ENCODE measurements at places on chromosomes 11 and 22. TPM values are rescaled to one million over a fixed set of nuclear protein-coding genes. Genes with fewer than 3 reads are reported as not detected.

RGL4 gene
- not detected for total RNA-seq

DNA sequence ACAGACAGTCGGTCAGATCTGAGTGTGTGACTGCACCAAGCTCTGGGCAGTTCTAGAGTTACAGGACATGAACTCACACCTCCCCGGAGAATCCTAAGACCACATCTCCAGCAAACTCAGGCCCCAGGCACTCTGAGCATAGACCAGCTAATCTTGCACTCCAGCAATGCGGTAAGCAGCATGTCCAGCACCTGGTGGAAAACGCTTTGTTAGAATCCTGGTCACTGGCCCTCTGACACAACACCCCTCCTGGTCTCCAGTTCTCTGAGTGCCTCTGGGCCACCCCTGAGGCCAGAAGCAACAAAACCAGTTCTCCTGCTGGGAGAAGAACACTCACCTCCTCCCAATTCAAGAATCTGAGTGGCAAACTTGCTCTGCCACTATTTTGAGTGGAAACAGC lies 82.7 kb upstream of the TMEM45B start:
- H3K27ac ChIP-seq = no peak overlapping the region
- H3K27me3 ChIP-seq = no peaks in the 10 kb centered on the region
- no peak overlapping the region for H3K4me3 ChIP-seq
- no peaks in the 10 kb centered on the region for H3K36me3 ChIP-seq

GRCh38 chr11:86355256-86355655 lies 19.4 kb upstream of the CCDC81 start:
- no peak overlapping the region for H3K27ac ChIP-seq
- H3K36me3 ChIP-seq = no peaks in the 10 kb centered on the region
- H3K27me3 ChIP-seq = no peaks in the 10 kb centered on the region
- no peak overlapping the region for H3K4me3 ChIP-seq
- no peaks in the 10 kb centered on the region for H3K4me1 ChIP-seq

DNA sequence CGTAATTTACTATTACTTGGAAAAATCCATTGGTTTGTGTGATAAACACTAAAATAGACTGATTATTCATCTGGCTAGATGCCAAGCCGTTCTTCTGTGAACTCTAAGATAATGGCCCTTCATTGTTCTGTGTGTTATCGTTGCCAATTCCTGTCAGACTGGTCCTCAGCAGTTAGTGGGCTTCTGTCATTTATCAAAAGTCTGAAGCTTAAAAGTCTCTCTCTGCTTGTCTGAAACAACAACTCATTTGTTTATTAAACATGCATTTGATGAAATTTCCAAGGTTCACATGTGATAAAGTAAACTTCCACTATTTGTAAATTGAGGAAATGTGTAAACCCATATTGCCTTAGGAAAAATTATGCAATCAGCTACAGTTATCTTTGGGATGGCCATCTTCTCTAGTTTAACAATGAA lies 21.1 kb upstream of the RDX start:
- DNase-seq = no peak
- no peak overlapping the region for H3K27ac ChIP-seq
- no peaks in the 10 kb centered on the region for H3K27me3 ChIP-seq

DNA sequence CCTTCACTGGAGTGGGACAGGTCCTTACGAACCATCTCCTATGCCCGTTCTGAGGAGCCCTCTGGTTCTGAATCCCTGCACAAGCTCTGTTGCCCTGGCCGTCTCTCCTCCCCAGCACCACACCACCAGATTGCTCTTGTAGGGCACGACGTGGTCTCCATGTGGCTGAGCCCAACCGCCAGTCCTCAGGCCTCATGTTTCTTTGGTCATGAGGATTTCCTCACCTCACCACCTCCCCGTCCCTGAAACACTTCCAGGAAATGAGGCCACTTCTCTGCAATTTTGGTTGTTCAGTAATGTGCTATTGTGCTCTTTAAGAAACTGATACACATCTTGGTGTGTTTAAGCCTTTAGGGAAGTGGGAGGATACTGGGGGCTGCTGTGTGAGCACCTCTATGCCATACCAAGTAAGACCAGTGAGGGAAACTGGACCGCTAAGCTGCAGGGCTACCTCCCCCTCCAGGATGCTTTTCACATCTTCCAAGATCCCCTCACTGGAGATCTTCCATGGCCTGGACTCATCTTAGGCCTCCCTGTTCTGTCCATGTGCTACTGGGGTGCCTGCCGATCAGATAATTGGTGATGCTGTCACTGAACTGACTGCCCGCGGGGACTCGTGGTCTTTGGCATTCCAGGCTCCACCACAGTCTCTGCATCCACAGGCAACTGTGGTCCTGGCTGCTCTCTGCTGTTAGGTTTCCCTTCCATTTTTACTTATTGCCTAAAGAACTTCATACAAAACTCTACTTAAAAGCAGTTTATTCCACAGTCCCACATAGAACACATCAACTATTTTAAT lies 21.9 kb downstream of the DRICH1 start:
- H3K27me3 ChIP-seq = no peaks in the 10 kb centered on the region
- no peaks in the 10 kb centered on the region for H3K4me1 ChIP-seq
- H3K27ac ChIP-seq = no peak overlapping the region
- no peak for DNase-seq
- no peaks in the 10 kb centered on the region for H3K36me3 ChIP-seq

- no peak for DNase-seq
- no peaks in the 10 kb centered on the region for H3K4me1 ChIP-seq
- H3K27me3 ChIP-seq = no peaks in the 10 kb centered on the region
- no peaks in the 10 kb centered on the region for H3K36me3 ChIP-seq
- no peak overlapping the region for H3K4me3 ChIP-seq
These were observed 654.3 kb downstream of the NTM start for GRCh38 chr11:132024587-132025295.

GRCh38 chr11:5665051-5665570 lies 19.8 kb downstream of the TRIM5 start:
- no peak overlapping the region for H3K27ac ChIP-seq
- H3K4me3 ChIP-seq = no peak overlapping the region
- peaks cover 55% of the 10 kb centered on the region for H3K36me3 ChIP-seq
- H3K4me1 ChIP-seq = no peaks in the 10 kb centered on the region
- H3K27me3 ChIP-seq = no peaks in the 10 kb centered on the region

DNA sequence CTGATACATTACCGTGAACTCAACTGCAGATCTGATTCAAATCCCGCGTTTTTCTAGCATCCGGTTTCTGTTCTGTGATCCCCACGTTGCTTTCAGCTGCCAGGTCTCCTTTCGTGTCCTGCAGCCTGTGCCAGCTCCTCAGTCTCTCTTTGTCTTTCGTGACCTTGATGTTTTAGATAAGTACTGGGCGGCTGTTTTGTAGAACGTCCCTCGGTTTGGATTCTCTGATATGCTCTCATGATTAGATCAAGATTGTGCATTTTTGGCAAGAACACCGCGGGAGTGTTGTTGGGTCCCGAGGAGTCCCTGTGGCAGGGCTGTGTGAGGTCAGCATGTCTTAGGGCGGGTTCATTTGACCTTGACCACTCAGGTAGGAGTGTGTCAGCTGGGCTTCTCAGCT lies 38.6 kb downstream of the KCNQ1 start:
- H3K4me3 ChIP-seq = no peak overlapping the region
- no peak for DNase-seq
- no peak overlapping the region for H3K27ac ChIP-seq
- H3K36me3 ChIP-seq = no peaks in the 10 kb centered on the region
- no peaks in the 10 kb centered on the region for H3K27me3 ChIP-seq

TUB gene
- 11.6 TPM for total RNA-seq

CYTH4 gene
- 13.5 TPM for total RNA-seq

DNA sequence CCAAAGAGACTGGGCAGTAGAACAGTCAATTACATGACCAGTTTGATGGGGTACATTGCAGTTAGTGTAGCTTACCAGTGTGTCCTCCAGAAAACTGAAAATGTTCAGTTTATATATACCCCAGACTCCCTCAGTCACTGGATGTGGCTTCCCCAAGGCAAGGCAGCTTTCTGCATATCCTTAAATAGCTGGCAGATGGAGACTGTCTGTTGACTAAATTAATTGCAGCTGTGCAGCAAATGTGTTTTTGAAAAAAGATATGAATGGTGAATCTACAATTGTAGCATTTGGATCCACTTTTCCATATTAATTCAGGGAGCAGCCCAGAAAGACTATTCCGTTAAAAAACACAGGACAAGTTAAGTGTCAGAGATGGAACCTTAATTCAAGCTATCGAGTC lies 565.1 kb upstream of the CCDC179 start:
- H3K4me1 ChIP-seq = no peaks in the 10 kb centered on the region
- H3K27ac ChIP-seq = no peak overlapping the region
- no peaks in the 10 kb centered on the region for H3K27me3 ChIP-seq
- H3K4me3 ChIP-seq = no peak overlapping the region

MPPED2 gene
- not detected for total RNA-seq

B3GAT1 gene
- not detected for total RNA-seq

GRCh38 chr11:30855383-30856006 lies 269.3 kb upstream of the MPPED2 start:
- no peak overlapping the region for H3K27ac ChIP-seq
- no peaks in the 10 kb centered on the region for H3K36me3 ChIP-seq
- H3K4me1 ChIP-seq = no peaks in the 10 kb centered on the region

DNA sequence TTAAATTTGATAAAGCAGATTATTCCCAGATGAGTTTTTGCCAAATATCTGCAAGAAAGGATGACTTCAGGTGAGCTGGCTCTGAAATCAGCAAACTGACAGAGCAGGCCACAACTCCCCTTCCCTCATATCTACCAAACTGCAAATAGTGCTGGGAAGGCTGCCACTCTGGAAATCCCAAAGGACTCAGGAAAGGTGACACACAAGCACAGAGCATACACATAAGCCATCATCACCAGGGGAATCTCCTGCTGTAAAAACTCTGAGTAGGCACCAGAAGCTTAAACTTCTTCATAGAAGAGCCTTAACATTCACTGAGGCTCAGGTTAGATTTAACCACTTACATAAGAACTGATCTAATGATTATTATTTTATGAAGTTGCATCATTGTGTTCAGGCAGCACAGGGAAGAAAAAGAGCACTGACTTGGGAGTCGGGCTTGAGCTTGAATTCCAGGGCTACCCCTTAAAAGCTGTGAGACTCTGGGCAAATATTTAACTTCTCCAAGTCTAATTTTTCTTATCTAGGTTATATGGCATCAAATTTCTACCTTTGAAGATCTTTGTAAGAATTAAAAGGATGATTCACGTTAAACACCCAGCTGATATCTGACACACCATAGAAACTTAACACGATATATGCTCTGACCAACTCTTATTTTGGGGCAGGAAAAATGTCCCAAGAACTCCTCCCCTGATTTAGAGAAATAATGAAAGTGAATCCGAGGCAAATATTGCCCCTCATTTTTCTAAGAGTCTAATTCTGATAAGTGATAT lies 15.0 kb downstream of the SYTL2 start:
- peaks cover 25% of the 10 kb centered on the region for H3K4me1 ChIP-seq
- H3K27me3 ChIP-seq = no peaks in the 10 kb centered on the region
- DNase-seq = no peak
- no peak overlapping the region for H3K27ac ChIP-seq
- no peak overlapping the region for H3K4me3 ChIP-seq

GP1BB gene
- total RNA-seq = 9.1 TPM

GRCh38 chr11:99534812-99535211 lies 514.1 kb downstream of the CNTN5 start:
- DNase-seq = no peak
- no peaks in the 10 kb centered on the region for H3K4me1 ChIP-seq
- no peak overlapping the region for H3K4me3 ChIP-seq
- no peaks in the 10 kb centered on the region for H3K27me3 ChIP-seq
- H3K36me3 ChIP-seq = no peaks in the 10 kb centered on the region

GRCh38 chr11:12137005-12137690 lies 26.8 kb downstream of the MICAL2 start:
- H3K4me1 ChIP-seq = peaks cover 81% of the 10 kb centered on the region
- H3K4me3 ChIP-seq = no peak overlapping the region
- H3K27me3 ChIP-seq = no peaks in the 10 kb centered on the region
- no peaks in the 10 kb centered on the region for H3K36me3 ChIP-seq

DNA sequence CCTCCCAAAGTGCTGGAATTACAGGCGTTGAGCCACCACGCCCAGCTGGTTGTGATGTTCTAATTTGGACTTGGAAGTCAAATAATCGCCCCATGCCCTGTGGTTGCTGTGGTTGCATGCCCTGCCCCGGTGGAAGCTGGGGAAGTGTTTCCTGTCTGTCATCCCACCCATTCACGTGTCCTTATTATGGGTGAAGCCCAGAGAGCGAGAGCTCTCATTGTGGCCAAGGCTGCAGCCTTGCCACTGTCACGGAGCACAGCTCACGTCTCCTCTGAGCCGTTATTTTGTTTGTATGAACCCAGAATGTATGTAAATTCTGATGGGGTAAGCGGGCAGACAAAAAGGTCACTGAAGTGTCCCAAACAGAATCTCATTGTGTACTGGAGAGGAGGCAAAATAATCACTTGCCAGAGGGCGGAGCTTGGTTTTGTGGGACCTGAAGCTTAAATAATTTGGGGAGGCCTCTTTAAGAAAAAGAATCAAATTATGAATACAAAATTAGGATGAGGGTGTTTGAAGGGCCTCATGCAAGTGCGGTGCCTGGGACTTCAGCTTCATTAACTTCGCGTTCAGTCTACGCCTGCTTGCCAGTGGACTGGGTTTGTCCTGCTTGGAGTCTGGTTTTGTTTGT lies 25.8 kb upstream of the TREH start:
- no peaks in the 10 kb centered on the region for H3K36me3 ChIP-seq
- H3K27me3 ChIP-seq = no peaks in the 10 kb centered on the region
- no peak overlapping the region for H3K27ac ChIP-seq
- peak; percentile 56 for DNase-seq
- H3K4me1 ChIP-seq = no peaks in the 10 kb centered on the region

GPHA2 gene
- not detected for total RNA-seq

CALCA gene
- total RNA-seq = not detected

MISFA gene
- total RNA-seq = not detected

- no peaks in the 10 kb centered on the region for H3K36me3 ChIP-seq
- no peak overlapping the region for H3K27ac ChIP-seq
- H3K27me3 ChIP-seq = no peaks in the 10 kb centered on the region
- H3K4me1 ChIP-seq = no peaks in the 10 kb centered on the region
- H3K4me3 ChIP-seq = no peak overlapping the region
These were observed 43.9 kb upstream of the LRRC32 start for GRCh38 chr11:76714493-76714892.

- no peaks in the 10 kb centered on the region for H3K36me3 ChIP-seq
- H3K27ac ChIP-seq = no peak overlapping the region
- no peaks in the 10 kb centered on the region for H3K27me3 ChIP-seq
- no peak for DNase-seq
These were observed 83.5 kb downstream of the SNX19 start for GRCh38 chr11:130832566-130833425.

RBMXL2 gene
- not detected for total RNA-seq

GGTLC3 gene
- not detected for total RNA-seq

DNA sequence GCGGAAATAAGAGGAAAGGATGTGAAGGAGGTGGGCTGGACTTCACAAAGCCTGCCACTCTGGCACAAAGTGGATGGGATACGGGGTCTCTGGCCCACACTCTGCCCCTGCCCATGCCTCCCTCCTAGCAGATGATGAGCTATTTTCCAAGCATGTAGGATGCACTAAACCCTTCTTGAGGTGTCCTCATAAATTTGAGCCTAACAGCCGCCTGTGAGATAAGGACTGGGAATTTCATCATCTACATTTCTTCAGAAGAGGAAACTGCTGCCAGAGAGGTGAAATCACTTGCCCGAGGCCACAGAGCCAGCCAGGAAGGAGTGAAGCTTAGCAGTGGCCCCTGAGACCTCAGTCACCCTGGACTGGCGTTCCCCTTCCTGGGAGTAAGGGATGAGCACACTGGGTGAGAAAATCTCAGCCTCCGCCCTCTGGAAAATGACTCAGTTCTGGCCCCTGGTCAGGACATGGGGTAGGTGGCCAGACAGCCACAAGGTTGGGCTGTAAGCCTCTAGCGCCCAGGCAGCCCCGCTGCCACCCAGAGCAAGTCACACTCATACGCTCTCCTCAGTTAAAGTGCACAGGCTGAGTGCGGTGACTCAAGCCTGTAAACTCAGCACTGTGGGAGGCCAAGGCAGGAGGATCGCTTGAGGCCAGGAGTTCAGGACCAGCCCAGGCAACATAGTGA lies 27.9 kb downstream of the MB start:
- H3K36me3 ChIP-seq = no peaks in the 10 kb centered on the region
- DNase-seq = no peak
- no peak overlapping the region for H3K27ac ChIP-seq
- no peaks in the 10 kb centered on the region for H3K4me1 ChIP-seq
- no peaks in the 10 kb centered on the region for H3K27me3 ChIP-seq
- no peak overlapping the region for H3K4me3 ChIP-seq
